Activated CD4-positive, alpha-beta T cell treated with anti-CD3 and anti-CD28 coated beads, Interleukin-2, amount 50 U/mL, for 48 hours (primary cell): ENCODE measurements at places on chromosomes 11 and 22.
A peak's percentile ranks its signal among the peaks of the same experiment; 100 is the strongest.

- DNase-seq = no peak
These were observed 195.9 kb downstream of the SWAP70 start for GRCh38 chr11:9859554-9860305.

DNA sequence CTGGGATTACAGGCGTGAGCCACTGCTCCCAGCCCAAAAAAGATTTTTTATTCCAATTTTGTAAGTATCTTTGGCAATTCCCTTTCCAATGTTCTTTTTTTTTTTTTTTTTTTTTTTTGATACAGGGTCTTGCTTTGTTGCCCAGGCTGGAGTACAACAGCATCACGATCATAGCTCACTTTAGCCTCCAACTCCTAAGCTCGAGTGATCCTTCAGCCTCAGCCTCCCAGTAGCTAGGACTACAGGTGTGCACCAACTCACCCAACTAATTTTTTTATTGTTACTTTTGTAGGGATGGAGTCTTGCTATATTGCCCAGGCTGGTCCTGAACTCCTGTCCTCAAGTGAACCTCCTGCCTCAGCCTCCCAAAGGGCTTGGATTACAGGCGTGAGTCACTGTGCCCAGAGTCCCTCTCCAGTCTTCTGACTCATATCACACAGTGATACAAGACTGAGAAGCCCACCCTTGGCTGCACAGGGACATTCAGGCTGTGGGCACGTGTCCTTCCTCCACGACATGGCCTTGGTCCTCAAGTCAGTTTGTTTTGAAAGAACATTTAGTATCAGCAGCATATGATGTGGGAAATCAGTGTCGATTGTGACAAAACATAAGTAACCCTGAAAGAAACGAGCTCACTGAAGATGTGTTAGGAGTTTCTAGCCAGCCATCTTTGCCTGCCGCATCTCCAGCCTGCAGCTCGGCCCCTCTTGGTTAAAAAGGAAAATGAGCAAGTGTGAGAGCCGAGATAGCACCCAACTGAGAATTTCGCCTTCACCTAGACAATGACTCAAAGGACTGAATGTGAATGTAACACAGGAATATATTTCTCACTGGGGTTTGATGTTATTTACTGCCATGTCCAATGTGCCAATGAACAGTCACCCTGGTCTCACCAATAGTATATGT lies 175.5 kb downstream of the MN1 start:
- DNase-seq = no peak

DNA sequence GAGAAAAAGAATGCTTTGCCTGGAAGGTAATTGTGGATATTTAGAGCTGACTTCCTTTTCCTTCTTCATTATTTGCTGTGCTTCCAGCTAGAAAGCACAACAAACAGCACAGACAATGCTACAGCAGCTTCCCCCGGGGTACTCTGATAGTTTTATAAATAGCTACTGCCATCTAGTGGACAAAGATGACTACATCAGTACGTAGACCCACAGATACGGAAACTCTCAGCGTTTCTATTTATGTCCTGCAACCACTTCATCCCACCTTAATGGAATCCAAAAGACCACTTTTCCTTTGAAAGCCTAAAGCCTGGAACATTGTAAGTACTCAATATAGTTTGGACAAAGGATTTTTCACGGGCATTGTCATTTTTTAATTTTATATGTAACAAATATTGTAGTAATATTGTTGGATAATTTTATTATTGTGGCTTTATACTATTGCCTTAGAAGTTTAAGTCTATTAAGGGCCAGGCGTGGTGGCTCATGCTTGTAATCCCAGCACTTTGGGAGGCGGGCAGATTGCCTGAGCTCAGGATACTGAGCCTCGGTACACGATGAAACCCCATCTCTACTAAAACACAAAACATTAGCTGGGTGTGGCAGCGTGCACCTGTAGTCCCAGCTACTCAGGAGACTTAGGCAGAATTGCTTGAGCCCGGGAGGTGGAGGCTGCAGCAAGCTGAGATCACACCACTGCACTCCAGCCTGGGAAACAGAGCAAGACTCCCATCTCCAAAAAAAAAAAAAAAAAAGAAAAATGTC lies 7.5 kb downstream of the HSPA8 start:
- DNase-seq = no peak

GRCh38 chr22:41612603-41613306 lies 8.1 kb downstream of the DESI1 start:
- no peak for DNase-seq

GRCh38 chr11:73995247-73995646 lies 12.6 kb upstream of the UCP2 start:
- no peak for DNase-seq

- DNase-seq = no peak
These were observed 98.3 kb upstream of the FGF3 start for GRCh38 chr11:69917529-69917928.

- DNase-seq = no peak
These were observed 583 bp downstream of the FGF4 start for GRCh38 chr11:69774354-69775162.

DNA sequence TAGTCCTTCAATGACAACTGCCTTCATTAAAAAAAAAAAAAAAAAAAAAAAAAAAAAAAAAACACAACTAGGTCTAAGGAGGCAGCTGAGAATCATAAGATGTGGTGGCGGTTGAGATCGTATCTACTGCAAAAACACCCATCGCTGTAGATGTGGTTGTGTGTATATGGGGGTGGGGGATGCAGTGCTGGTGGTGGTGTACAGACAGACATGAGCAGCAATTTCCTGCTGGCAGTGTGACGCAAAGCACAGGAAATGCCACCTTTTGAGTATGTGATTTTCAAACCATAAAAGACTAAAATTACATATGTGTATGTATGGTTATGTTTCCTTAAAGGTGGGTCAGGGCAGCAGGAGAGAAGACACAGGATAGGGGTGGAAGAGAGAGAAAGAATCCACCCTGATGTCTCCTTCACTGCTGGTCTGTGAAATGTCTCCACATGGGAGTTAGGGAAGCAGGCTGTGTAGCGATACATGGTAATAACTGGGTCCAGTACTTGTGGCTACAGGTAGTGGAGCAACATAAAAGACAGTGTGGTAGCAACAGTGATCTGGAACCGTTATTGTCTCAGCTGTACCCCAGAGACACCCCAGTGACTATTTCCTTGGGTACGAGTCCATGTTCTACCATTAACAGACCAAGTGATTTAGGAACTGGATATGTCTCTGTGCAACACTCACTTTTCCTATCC lies 57.9 kb downstream of the SYTL2 start:
- peak; percentile 85 for DNase-seq

GRCh38 chr11:19101796-19102520 lies 15.0 kb upstream of the ZDHHC13 start:
- no peak for DNase-seq

DNA sequence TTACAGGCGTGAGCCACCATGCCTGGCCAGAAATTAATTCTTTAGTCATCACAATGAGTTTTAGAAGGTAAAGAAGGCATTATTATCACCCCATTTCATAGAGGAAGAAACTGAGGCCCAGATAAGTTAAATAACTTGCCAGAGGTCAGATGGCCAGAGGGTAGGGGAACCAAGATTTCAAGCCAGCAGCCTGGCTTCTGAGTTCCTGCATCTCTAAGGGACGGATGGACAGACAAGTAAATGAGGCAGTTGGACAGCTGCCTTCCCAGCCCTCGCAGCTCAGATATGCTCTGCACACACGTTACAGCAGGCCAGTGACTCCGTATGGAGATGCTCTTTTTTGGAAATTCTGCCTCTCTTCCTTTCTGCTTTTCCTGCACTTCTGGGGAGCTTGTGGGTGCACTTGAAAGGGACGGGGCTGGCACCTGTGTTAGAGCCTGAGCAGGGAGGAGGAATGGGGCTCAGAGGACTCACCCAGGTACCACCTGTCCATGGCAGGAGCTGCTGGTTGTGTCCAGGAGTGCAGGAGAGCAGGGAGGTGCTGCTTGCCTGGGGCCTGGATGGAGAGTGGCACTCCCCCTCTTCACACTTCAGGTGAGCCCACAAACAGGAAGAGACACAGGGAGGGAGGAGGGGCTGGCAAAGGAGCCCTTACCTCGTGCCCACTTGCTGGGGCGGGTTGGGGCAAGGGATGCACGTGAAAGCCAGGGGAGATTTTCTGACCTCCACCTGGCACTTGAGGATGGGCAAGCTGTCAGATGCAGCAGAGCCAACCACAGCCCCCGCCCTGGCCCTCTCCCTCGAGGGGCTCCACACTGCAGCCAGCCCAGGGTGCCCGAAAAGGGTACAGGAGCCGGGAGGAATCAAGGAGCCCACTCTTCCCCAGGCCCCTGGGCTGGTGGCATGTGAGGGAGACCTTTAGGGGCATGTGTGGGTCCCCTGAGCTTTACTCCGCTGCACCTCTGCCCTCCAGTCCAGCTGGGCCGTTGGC lies 3.3 kb upstream of the FXYD2 start:
- DNase-seq = no peak

GRCh38 chr11:65491614-65492386 lies 7.0 kb upstream of the MALAT1 start:
- DNase-seq = no peak

- no peak for DNase-seq
These were observed 263.0 kb upstream of the CADM1 start for GRCh38 chr11:115767047-115767802.

GRCh38 chr22:33544707-33545106 lies 375.6 kb downstream of the LARGE1 start:
- no peak for DNase-seq

- no peak for DNase-seq
These were observed 1.5 kb upstream of the CD151 start for GRCh38 chr11:831118-831864.

GRCh38 chr22:26169315-26170111 lies at the start of gene SEZ6L:
SEZ6L (plus strand) TSS chr22:26169462; CDS start chr22:26169670, 208 bp downstream.
- DNase-seq = no peak
